ENCODE measurements at places on chromosomes 4 and X.

DNA sequence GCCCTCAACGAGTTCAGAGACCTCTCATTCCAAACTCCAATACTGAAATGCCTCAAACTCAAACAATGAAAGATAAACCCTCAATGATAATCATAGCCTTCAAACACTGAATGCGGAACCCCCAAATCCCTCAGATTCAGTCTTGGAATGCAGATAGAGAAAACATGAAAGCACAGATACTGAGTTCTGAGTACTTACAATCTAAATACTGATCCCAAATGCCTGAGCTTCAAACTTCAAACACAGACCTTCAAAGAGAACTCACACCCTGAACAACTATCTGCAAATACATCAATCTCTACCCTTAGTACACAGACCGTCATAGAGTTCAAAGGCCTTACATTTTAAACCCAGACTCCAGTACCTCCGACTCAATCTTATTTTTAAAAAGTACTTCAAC is 16.9 kb upstream of the PAGE4 start:
- DNase-seq = no peak

DNA sequence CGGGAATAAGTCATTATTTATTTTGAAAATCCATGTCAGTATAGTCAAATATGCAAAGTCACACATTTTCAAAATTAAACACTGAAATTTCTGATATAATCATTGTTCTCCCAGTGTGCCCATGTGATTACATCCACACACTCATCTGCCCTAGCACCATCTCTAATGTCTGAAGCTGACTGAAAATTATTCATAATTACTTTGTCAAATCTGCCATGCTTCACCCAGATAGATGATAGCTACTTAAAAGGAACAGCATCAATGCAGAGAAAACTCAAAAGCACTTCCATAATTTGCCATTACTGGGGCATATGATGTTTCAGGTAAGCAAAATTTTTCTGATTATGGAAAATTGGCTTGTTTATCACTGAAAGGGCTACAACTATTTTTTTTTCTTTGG is 1433.3 kb upstream of the IGFBP7 start:
- no peak for DNase-seq

DNA sequence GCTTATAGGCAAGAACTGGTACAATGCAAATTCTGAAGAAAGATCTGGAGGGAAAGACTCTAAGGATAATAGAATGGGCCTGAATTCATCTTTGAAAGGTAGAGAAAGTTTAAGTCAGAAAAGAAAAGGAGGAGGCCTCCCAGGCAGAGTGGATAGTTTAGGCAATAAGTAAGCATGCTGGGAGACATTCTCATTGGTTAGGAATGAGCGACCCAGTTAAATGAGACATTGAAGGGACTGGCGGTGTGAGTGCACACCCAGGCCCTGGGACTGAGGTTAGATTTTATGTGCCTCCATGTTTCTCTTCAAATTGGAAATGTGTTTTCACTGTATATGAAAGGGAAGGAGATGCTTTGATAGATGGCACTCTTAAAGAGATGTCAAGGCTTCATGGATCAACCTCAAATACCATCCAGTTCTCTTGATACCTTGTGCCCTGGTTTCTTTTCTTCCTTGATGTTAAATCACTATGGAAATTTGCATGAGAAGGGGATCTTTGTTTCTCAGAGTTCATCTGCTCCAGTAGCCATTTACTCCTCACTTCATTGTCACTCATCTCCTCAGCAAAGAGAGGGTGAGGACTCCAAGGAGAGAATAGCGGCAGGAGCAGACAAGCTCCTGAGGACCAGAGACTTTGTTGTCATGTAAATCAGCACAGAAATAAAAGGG is 584.2 kb upstream of the INTU start:
- no peak for DNase-seq

- DNase-seq = no peak
Observed at GRCh38 chr4:144674711-144675110, 28.8 kb downstream of the HHIP start.
